ENCODE measurements at places on chromosomes 7 and 10.
A peak's percentile ranks its signal among the peaks of the same experiment; 100 is the strongest.

DNA sequence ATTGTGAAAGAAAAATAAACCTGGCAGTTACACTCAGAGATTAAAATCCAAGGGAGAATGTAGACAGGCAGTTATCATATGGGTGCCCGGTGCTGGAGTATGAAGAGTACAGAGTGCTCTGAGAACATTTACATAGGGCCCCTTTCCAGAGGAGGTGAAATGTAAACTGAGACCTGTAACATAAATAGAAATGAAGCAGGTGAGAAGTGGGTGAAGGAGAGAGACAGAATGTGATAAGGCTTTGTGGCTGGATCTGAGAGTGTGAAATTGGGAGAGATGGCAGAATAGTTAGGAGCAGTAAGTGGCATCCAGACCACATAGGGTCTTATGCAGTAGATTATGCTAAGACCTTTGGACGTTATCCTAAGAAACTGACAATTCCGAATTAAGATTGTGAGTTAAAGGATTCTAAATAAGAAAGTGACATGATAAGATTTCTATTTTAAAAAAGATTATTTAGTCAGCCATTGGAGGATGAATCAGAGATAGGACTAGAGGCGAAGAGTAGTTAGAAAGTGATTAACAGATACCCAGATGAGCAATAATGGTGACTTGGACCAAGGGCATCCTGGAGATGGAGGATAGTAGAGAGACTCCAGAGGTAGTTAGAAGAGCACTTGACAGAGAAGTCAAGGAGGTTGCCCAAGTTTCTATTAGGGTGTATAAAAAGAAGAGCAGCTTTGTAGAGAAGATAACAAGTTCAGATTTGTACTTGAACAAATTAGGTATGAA lies 36.7 kb downstream of the DNAH11 start:
- DNase-seq = no peak

DNA sequence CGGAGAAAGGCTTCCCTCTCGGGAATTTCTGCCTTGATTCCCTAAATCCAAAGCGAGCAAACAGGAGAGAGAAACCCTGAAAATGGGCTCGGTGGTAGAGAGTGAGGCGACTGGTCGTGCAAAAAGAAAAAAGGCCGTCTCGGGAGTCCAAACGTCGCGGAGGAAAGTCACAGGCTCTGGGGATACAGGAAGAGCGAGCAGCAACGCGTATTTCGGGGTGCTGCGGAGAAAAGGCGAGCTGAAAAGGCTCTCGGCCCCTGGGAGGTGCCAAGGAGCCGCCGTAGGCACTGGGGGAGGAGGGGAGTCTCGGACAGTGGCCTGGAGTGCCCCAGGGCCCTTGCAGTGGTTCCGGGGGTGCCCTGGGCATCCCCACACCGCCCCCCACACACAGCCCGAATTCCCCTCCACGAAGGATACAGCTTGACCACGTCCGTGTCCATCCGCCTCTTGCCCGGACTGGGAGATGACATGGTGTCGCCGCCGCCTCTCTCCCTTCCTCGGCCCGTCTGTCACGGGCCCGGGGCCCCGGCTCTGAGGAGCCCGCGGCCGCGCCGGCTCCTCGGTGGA lies 591 bp downstream of the UBE2H start:
- peak; percentile 56 for DNase-seq

DNA sequence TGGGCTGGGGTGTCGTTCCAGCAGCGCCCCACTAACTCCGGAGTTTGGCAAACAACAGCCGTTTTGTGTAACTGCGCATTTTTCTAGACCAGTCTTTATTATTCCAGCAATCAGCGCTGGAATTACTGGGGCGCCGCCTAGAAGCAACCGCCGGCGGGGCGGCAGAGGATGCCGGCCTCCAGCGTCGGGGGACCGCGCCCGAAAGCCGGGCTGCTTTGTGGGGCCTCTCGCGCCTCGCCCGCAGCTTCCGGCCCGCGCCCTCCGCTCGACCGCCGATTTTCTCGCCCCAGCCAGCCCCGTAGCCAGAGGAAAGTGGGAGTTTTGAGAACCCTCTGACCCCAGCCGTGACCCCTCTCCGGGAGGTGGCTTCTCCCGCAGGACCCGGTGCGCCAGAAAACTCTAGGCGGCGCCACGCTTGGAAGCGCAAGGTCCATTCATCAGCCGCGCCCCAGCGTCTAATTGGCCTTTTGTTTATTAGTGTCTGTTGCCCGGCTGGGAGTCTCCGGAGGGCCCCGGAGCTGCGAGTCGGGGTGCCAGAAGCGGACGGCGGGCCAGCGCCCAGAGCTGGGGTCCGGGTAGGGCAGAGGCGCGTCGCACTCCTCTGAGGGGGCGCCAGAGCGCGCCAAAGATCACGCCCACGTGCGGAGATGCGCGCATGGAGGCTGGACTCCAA lies 10.7 kb downstream of the EMX2 start:
- no peak for DNase-seq

GRCh38 chr10:28627102-28627501 lies 50.2 kb upstream of the BAMBI start:
- DNase-seq = no peak

- DNase-seq = peak; percentile 57
Measured at GRCh38 chr10:69392481-69393000, 24.2 kb downstream of the TACR2 start.

DNA sequence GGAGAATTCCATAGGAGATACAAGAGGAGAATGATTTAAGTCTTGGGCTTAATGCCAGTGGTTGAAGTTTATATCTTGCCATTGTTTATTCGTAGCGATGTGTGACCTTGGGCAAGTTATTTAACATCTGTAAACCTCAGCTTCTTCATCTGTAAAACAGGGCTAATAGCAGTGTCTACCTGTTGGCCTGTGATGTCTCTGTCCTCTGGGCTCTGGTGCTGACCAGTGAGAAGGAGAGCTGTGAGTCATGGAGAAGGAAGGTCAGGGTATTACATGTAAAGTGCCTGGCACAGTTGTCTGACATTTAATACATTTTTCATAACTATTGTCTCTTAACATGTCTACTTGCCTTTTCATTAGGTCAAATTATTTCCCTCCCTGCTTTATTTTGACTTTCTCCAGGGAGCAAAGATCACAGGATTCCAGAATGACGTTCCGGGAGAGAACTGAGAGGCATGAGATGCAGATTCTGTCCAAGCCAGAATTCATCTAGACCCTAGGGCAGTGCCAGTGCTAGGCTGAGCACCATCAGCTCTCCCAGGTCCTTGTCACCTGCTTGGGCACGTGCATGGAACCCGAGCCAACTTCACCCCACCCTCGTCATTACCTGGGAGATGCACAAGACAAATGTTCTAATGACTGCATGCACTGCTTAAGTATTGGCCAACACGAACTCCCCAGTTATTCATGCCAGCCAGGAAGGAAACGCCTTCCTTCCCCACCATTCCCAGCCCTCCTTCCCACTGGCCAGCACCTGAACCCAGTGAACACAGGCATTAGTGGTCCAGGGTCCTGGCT lies 187.9 kb downstream of the DPY19L1 start:
- DNase-seq = peak; percentile 43

GRCh38 chr7:82803411-82803810 lies 359.3 kb downstream of the PCLO start:
- DNase-seq = peak; percentile 5

- peak; percentile 64 for DNase-seq
Measured at GRCh38 chr10:99656199-99657064, 2.9 kb upstream of the ENTPD7 start.

GRCh38 chr7:13093160-13093559 lies 405.7 kb downstream of the ARL4A start:
- DNase-seq = no peak

- no peak for DNase-seq
Measured at GRCh38 chr7:123099712-123100111, 100.1 kb downstream of the SLC13A1 start.
